Left ventricle myocardium inferior (tissue), 1 donor: ENCODE measurements at places on chromosomes 2 and 18. TPM values are rescaled to one million over a fixed set of nuclear protein-coding genes. Genes with fewer than 3 reads are reported as not detected.

SFXN5 gene
- total RNA-seq, result 9.9 TPM

ACOXL gene
- total RNA-seq, result not detected

KIF5C gene
- total RNA-seq, result 0.47 TPM

SPOPL gene
- 13.5 TPM for total RNA-seq

ATL2 gene
- 28.4 TPM for total RNA-seq

CD302 gene
- total RNA-seq, result 17.2 TPM

TMEM163 gene
- 0.22 TPM for total RNA-seq

ZSWIM2 gene
- total RNA-seq, result not detected

CTAGE1 gene
- total RNA-seq, result not detected

UBXN4 gene
- 58.1 TPM for total RNA-seq

CFC1 gene
- total RNA-seq, result not detected

TTN gene
- total RNA-seq, result 2,803 TPM

ATOH8 gene
- 23.3 TPM for total RNA-seq

SCYGR2 gene
- total RNA-seq, result not detected

FBLN7 gene
- total RNA-seq, result 0.60 TPM

CNPPD1 gene
- 58.1 TPM for total RNA-seq

GREB1 gene
- total RNA-seq, result 7.8 TPM

SLC4A1AP gene
- total RNA-seq, result 21.3 TPM

HOXD12 gene
- not detected for total RNA-seq

REEP1 gene
- 30.2 TPM for total RNA-seq

PLGLB1 gene
- total RNA-seq, result 2.4 TPM

EFR3B gene
- 8.7 TPM for total RNA-seq

EN1 gene
- not detected for total RNA-seq

CDH19 gene
- 13.0 TPM for total RNA-seq

SIX2 gene
- total RNA-seq, result 0.91 TPM

VWC2L gene
- not detected for total RNA-seq

ZNF638 gene
- total RNA-seq, result 97.1 TPM

SCN7A gene
- 22.3 TPM for total RNA-seq

UGT1A4 gene
- not detected for total RNA-seq

M1AP gene
- total RNA-seq, result not detected

LIMS4 gene
- 2.1 TPM for total RNA-seq

DYNAP gene
- total RNA-seq, result not detected

TCF7L1 gene
- total RNA-seq, result 7.0 TPM

THAP4 gene
- total RNA-seq, result 68.8 TPM

WDR54 gene
- 2.9 TPM for total RNA-seq

NTSR2 gene
- not detected for total RNA-seq
